ENCODE measurements at places on chromosomes 7 and 10.

DNA sequence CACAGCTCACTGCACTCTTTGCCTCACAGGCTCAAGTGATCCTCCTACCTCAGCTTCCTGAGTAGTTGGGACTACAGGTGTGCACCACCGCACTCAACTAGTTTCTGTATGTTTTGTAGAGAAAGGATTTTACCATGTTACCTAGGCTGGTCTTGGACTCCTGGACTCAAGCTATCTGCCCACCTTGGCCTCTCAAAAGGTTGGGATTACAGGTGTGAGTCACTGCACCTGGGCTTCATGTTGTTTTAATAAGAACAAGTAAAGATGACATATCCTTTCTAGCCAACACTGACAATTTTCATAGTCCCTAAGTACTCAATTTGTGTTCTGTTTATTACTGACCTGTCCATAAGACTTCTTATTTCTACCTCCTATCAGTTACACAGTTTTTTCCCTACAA, 16.8 kb downstream of the SEMA3C start:
- DNase-seq, result no peak

DNA sequence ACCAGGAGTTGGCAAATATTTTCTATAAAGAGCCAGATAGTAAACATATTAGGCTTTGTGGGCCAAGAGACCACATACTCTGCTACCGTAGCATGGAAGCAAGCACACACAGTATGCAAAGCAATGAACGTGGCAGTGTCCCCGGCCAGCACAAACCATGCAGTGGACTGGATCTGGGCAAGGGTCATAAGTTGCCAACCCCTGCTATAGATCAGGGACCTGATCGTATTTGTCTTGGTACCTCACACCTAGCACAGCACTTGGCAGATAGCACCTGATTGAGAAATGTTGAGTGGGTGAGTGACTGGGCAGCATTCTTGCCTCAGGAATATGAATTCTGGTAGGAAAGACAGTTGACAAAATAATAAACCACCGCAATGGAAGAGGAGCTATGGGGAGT, 331.9 kb downstream of the FGFR2 start:
- no peak for DNase-seq

DNA sequence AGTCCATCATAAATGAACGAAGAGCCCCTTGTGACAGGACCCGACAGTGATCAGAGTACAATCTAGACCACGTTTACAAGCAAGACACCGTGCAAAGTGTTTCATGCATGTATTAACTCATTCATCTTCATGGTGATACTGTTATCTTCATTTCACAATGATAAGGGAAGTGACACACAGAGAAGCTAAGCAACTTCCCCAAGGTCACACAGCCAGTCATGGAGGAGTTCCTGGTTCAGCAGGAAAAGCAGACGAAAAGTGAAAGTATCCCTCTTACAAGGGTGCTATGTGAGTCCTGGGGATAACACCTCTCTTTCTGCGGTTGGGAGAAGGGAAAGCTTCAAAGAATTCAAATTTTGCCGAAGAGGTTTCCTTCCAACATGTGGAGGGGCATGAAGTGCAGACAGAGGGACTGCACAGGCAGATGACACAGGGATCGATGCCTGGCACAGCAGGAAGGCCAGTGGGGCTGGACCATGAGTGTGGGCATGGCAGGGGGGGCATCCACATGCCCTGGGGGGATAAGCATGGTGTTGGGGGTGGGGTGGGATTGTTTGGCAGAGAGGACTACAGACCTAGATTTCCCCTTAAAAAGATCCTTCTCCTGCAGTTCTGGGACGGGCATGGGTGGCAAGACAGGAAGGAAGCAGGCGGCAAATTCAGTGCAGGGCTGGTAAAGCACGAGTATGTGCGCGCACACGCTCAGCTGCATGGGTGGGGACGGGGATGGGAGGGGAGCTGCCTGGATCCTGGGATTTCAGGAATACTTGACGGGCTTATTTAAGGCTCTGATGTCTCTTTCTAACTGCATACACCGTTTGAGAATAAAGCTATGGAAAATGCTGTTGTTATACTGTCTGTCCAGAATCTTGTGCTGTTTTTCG, 33.5 kb upstream of the DDC start:
- no peak for DNase-seq

- DNase-seq, result peak; percentile 22
Observed at GRCh38 chr7:34096198-34096651, 190.9 kb downstream of the BMPER start.

DNA sequence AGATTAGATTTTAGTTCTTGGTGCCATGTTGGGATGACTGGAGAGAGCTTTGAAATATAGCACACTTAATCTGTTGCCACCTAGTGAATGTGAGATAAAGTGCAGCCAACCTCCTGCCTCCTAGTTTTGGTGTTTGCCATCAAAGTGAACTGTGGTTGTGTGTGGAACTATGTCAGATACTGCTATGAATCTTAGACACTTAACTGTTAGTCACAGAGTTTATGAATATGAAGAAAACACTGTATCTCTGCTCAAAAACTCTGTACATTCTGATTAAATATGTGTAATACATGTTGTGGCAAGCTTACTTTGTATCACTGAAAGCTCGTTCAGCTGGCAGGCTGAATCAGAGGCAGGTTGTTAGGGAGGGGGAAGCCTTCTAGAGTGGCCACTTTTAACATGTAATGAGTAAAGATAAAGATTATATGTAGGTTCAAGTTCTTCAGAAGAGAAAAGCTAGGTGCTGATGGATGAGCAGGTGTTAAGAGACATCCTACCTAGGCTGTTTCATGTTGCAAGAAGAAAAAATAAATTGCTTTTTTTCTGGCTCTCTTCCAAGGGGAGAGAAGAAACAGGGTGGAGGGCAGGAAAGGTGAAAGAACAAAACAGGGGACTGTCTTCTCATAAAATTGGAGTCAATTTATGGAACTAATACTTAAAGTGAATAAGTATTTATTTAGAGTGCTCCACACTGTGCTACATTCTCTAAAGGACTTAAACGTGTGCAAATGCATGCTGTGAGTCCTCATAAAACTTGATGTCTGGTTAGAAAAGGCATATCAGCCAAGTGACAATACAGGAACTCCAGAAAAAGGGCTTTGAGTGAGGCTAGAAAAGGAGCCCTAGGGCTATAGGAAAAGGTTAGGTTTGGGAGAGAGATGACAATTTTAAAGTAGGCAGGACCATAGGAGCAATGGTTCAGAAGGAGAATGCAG, 14.1 kb upstream of the LAMB1 start:
- DNase-seq, result peak; percentile 69

DNA sequence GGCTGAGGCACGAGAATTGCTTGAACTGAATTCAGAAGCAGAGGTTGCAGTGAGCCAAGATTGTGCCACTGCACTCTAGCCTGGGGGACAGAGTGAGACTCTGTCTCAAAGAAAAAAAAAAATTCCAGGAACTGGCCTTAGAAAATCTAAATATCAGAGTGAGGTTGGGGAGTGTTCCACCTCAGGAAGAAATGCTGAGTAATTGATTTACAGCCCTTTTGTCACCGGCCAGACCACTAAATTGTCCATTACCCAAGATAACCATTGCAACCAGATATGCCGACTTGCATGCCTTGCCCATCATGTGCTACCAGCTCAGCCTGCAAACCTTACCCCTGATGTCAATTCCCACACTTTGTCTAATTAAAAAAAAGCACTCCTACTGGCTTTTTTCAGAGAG, 42.4 kb downstream of the CRCP start:
- peak; percentile 41 for DNase-seq

DNA sequence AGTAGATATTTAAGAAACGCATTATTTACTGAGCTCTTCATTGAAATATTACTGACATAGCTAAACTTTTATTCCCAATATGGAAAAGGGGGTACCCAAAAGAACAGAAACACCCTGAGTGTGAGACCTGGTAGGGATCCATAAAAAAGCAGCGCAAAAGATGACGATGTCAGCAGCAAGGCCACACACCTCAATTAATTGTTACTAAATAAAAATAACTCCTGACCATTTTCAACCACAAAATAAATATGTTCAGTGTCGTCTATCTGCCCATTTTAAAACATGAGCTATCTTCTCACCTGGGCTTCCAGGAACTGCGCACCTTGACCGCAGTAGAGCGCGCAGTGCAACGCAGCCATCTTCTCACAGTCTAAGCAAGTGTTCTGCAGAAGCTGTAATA, 61.2 kb downstream of the GSAP start:
- no peak for DNase-seq

DNA sequence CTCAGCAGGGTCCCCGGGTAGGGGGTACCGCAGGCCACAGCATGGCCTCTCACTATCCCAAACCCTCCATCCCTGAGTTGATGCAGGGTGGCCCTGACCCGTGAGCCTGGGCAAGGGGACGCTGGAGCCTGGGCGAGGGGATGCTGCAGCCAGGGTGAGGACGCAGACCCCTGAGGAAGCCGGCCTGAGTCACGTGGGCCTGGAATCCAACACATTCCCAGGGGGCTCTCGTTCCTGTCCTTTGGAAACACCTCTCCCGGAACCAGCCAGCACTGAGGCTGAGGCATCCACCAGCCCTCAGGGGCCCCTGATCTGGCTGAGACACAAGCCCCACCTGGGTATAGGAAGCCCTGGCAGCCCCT, 61.5 kb upstream of the NKX6-2 start:
- no peak for DNase-seq

DNA sequence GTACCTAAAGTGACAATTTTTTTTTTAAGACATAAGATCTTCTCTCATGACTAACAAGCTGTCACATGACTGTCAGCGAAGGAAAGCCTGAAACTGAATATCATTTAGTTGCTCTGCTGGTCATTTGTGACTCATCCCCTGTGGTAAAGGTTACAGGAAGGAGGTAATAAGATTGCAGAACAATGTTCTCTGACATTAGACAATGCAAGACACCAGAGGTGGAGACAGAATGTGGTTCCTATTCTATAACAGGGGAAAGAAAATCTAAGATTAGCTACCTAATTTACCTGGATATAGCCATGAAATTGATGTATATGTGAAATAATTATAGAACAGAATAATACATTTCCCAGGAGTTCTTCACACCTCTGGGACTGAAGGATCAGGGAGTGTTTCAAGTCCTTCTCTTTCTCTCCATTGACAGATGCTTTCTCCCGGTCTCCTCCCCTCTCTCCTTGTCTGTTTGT, 47.7 kb downstream of the LRGUK start:
- DNase-seq, result peak; percentile 93

DNA sequence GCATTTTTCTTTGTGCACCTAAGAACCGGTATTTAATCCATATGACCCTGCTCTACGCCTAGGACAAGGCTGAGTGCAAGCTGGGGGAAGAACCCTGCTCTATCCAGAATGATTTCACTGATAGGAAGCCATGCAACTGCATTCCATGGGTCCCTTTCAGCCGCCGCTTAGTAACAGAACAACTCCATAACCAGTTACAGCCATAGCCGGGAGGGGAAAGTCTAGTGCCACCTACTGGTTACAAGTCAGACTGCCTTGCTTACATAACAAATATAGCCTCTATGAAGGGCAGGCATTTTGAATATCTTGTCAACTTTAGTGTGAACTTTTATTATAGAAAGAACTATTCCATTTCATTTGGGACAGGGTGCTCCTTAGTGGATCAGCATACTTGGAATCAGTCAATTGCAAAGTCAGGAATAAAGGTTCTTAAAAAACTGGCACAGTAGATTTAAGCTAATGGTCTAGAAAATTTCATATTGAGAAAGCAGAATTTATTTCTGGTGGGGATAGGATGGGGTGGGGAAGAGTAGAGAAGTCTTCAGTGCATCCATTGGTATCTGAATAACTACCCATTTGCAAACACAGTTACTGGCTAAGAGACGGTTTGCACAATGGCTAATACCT, 521.7 kb downstream of the ADRA2A start:
- DNase-seq, result peak; percentile 68

GRCh38 chr7:28582226-28582625, 169.9 kb downstream of the CREB5 start:
- DNase-seq, result no peak

- DNase-seq, result no peak
Observed at GRCh38 chr10:48737886-48738285, 53.2 kb downstream of the WDFY4 start.

DNA sequence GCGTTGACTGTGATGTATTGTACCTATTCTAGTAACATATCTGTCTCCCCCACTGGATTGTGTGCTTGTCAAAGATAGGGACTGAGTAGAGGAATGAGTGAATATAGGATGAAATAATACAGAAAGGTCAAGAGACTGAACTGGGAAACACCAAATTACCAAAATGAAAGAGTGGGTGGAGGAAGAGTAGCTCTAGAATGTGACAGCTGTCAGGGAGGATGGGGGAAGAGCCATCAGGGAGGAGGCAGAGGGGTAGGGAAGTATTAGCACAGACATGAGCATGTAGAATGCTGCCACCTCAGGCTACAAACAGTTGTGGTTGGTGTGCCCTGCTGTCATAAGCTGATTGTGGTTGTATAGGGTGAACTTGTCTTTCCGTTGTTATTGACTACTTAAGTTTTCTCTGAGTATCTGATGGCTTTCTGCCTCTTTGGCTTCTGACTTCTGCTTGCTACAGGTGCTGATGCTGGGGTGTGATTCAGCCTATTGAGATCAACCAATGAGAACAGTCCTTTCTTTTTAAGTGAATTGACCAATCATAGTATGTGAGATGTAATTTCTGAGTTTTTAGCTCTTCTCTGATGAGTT, 5.6 kb downstream of the CCSER2 start:
- peak; percentile 62 for DNase-seq

- DNase-seq, result no peak
Observed at GRCh38 chr7:22997871-22998518, 15.9 kb downstream of the HYCC1 start.

DNA sequence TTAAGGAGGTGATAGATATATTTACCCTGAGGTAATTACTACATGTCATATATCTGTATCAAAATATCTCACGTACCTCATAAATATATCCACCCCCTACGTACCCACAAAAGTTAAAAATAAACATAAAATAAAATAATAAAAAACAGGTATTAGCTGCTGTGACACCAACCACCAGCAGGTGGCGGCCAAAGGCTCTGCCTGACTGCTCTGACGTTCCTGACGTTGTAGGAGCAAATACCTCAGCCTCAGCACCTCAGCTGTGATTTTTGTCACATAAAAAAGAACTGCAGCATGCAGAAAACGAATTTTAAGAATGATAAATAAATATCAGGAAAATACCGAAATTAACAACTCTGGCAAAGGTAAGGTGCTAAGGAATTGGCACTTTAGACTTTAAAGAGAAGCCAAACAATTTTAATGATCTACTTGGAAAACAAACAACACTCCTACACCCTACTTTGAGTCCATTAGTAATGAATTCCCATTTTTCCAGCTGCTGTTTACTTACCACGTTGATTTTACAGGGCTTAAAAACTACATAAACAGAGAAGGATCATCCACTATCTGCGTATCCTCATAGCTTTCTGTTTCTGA, 125.4 kb upstream of the TARP start:
- peak; percentile 47 for DNase-seq
